Adrenal gland (tissue), 19 donors: ENCODE measurements at places on chromosomes 7 and 10. TPM values are rescaled to one million over a fixed set of nuclear protein-coding genes. Genes with fewer than 3 reads are reported as not detected.

DNA sequence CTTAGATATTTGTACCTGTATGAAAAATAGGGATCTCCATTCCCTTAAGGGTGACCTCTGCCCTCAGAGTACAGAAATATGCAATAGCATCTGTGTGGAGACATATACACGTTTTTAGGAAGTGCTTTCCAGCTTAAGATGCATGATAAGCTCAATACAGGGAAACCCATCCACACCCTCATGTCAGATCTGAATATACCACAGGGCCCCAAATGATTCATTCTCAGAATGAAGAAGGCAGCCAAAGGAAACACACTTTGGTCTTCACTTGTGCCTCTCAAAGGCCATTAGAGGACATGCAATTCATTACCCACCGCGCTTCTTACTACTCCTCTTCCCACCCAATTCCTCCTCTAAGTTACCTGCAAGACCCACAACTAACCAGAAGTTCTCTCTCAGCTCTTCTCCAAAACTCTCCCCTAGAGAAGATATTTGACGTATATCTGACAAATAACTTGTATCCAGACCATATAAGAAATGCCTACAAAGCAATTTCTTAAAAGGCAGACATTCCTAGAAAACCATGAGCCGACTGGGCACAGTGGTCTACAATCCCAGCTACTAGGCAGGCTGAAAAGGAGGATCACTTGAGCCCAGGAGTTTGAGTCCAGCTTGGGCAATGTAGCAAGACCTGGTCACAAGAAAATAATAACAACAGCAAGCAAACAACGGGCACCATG is 103.0 kb downstream of the OAT start:
- no peaks in the 10 kb centered on the region for H3K4me1 ChIP-seq
- no peaks in the 10 kb centered on the region for H3K27me3 ChIP-seq
- no peak overlapping the region for H3K4me3 ChIP-seq

DNA sequence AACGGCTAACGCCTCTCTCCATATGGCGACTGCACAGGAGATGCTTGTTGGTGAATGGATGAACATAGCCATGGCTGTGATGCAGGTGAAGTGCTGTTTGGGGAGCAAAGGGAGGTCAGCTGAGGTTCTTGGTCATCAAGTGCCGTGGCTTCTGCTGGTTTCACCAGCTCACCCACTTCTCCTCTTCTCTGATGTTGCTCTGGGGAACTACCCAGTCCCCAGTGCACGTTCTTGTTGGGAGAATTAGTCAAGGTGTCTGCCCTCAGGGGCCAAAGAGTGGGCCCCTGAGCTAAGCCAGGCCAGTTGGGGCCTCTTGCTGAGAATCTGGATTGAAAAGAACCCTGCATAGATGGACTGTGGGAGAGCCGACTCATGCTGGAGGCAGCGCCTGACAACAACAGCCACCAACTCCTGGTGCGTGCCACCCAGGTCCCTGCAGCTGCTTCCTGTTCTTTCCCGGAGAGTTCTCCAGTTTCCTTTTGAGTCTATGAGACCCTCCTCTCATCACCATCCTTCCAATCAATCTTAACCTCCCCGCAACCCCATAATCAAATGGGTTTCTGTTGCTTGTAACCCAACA is 3.0 kb downstream of the BTBD16 start:
- no peaks in the 10 kb centered on the region for H3K36me3 ChIP-seq
- no peak for DNase-seq
- no peak overlapping the region for H3K27ac ChIP-seq
- no peak overlapping the region for H3K4me3 ChIP-seq
- H3K27me3 ChIP-seq: no peaks in the 10 kb centered on the region
- H3K4me1 ChIP-seq: no peaks in the 10 kb centered on the region

DNA sequence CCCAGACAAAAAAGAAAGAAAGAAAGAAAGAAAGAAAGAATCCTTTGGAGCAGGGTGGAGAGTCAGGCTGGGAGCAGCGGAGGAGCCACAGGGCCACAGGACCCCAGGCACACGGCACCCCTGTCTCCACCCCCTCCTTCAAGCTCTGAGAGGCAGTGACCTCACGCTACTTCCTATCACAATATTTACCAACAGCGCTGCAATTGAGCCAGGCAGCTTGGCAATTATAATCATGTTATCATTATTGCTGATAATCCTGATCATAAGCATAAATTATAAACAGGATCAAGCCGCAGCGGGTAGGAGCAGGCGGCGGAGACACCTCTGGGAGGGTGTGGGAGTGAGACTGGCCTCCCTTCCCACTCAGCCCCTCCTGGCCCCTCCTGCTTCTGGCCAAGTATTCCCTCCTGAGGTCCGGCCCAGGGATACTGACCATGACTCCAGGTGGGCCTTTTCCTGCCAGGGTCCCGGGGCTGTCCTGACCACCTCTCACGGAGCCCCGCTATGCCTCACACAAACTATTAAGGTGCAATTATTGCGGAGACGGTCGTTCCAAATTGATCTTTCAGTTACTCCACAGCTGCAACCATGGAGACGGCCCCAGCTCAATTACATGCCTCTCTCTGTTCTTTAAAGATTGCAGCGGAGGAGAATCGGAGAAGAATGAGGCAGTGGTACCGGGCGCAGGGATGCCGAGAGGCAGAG is 10.0 kb upstream of the GTF2IRD1 start:
- DNase-seq: no peak
- no peak overlapping the region for H3K4me3 ChIP-seq
- H3K27me3 ChIP-seq: no peaks in the 10 kb centered on the region
- no peak overlapping the region for H3K27ac ChIP-seq
- H3K4me1 ChIP-seq: no peaks in the 10 kb centered on the region

- H3K4me3 ChIP-seq: no peak overlapping the region
- no peak overlapping the region for H3K27ac ChIP-seq
- H3K4me1 ChIP-seq: no peaks in the 10 kb centered on the region
Observed at GRCh38 chr7:33601884-33602283, 303.5 kb upstream of the BMPER start.

DNA sequence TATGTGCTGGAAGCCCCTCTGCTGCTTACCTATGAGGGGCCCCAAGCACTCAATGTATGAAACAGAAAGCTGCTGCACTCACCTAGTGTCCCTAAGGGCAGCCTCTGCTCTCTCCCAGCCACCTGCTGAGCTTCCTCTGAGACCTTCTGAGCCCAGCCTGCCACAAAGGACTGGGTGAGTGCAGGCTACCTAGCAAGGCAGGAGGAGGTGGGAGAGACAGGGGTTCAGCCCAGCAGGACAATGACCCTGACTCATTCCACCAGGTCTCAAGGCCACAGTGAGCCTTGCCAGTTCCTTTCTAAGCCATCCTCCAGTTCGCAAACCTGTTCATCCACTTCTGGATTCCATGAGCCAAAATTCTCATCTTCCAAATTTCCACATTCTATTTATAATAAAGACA is 16.3 kb downstream of the VOPP1 start:
- H3K27ac ChIP-seq: no peak overlapping the region
- H3K4me1 ChIP-seq: no peaks in the 10 kb centered on the region
- H3K36me3 ChIP-seq: no peaks in the 10 kb centered on the region
- H3K27me3 ChIP-seq: no peaks in the 10 kb centered on the region
- H3K4me3 ChIP-seq: no peak overlapping the region

GRCh38 chr10:116201011-116201410 is 72.0 kb downstream of the GFRA1 start:
- no peak overlapping the region for H3K4me3 ChIP-seq
- no peaks in the 10 kb centered on the region for H3K36me3 ChIP-seq
- no peaks in the 10 kb centered on the region for H3K4me1 ChIP-seq

Gene CCL24
- not detected for total RNA-seq

Gene CRHR2
- total RNA-seq: not detected

Gene SKAP2
- 123 TPM for total RNA-seq

Gene CYP26C1
- not detected for total RNA-seq

DNA sequence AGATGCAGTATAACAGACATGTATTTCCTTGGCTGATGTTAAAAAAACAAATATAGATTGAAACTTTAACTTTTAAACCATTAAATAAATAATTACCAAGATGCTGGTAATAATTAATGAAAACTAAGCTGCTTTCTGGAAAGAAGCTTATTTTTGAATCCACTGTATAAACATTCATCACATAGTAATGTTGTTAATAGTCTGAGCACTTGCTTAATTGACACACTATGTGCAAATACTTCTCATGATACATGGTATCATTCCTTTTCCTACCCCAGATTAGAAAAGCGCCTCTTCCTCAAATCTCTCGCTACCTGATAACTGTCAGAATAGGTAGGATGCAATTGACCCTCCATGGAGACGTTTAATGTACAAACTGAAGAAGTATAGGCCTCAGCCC is 15.0 kb upstream of the COL28A1 start:
- H3K4me1 ChIP-seq: peaks cover 9% of the 10 kb centered on the region
- H3K27me3 ChIP-seq: no peaks in the 10 kb centered on the region
- no peak overlapping the region for H3K27ac ChIP-seq
- no peak for DNase-seq

DNA sequence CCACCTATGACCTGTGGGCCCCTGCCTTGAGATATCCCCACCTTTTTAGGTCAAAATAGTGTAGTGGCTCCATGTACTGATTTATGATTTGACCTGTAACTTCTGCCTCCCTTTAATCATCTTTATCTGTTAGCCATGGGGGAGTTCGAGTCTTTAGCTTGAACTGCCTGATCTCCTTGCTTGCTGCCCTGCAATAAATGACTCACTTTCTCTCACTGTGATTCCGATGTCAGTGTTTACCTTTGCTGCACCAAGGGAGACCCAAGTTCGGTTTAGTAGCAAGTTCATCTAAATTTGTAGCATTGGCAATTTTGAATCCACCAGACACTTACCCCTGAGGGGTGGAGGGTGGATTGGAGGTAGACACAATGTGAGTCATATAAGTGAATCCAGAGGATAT is 814.6 kb upstream of the AUTS2 start:
- no peak for DNase-seq
- no peaks in the 10 kb centered on the region for H3K4me1 ChIP-seq
- H3K27ac ChIP-seq: no peak overlapping the region
- H3K4me3 ChIP-seq: no peak overlapping the region
- H3K27me3 ChIP-seq: no peaks in the 10 kb centered on the region

Gene NUDT13
- 3.9 TPM for total RNA-seq

GRCh38 chr10:27245836-27246235 is 5.2 kb upstream of the ACBD5 start:
- H3K36me3 ChIP-seq: no peaks in the 10 kb centered on the region
- no peak overlapping the region for H3K27ac ChIP-seq
- peaks cover 4% of the 10 kb centered on the region for H3K4me1 ChIP-seq

GRCh38 chr10:108064746-108065260 is 900.3 kb upstream of the SORCS1 start:
- no peak for DNase-seq
- no peaks in the 10 kb centered on the region for H3K27me3 ChIP-seq
- H3K4me3 ChIP-seq: no peak overlapping the region
- H3K36me3 ChIP-seq: no peaks in the 10 kb centered on the region

Gene C10orf67
- total RNA-seq: not detected

GRCh38 chr10:31299119-31299518 is 19.9 kb upstream of the ZEB1 start:
- H3K36me3 ChIP-seq: no peaks in the 10 kb centered on the region
- H3K4me1 ChIP-seq: no peaks in the 10 kb centered on the region
- H3K4me3 ChIP-seq: no peak overlapping the region
- no peak overlapping the region for H3K27ac ChIP-seq

GRCh38 chr7:142353147-142354060 is 95.5 kb upstream of the PRSS58 start:
- no peak for DNase-seq
- H3K36me3 ChIP-seq: no peaks in the 10 kb centered on the region
- H3K27me3 ChIP-seq: no peaks in the 10 kb centered on the region
- no peak overlapping the region for H3K4me3 ChIP-seq

DNA sequence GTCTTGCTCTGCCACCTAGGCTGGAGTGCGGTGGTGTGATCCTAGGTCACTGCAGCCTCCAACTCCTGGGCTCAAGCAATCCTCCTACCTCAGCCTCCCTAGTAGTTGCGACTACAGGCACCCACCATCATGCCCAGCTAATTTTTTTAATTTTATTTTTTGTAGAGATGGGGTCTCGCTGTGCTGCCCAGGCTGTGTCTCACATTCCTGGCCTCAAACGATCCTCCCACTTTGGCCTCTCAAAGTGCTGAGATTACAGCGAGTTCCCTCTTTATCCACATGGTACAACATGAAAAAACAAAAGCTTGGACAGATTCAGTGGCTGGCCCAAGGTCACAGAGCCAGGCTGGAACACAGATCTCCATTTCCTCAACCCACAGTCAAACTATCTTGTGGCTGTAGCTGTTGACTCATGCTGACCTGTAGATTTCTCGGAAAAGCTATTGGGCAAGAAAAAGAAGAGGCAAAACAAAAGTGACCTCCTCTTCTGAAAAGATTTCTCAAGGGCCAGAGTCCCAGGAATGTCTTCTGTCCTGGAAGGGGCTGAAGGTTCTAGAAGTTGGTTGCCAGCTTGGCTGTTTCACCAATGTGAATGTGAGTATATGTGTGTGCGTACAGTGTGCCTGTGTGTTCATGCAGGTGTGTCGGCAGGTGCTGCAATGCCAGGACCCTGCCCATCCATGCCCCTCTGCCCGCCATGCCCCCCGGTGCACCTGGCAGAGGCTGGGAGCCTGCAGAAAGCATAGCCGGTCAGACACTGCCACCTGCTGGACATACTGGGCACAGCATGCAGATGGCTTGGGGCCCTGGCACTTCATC is 28.4 kb downstream of the TMEM130 start:
- H3K27ac ChIP-seq: peak overlapping the region; percentile 77
- H3K4me3 ChIP-seq: no peak overlapping the region
- DNase-seq: peak; percentile 88
- H3K4me1 ChIP-seq: peaks cover 8% of the 10 kb centered on the region
- H3K27me3 ChIP-seq: no peaks in the 10 kb centered on the region

DNA sequence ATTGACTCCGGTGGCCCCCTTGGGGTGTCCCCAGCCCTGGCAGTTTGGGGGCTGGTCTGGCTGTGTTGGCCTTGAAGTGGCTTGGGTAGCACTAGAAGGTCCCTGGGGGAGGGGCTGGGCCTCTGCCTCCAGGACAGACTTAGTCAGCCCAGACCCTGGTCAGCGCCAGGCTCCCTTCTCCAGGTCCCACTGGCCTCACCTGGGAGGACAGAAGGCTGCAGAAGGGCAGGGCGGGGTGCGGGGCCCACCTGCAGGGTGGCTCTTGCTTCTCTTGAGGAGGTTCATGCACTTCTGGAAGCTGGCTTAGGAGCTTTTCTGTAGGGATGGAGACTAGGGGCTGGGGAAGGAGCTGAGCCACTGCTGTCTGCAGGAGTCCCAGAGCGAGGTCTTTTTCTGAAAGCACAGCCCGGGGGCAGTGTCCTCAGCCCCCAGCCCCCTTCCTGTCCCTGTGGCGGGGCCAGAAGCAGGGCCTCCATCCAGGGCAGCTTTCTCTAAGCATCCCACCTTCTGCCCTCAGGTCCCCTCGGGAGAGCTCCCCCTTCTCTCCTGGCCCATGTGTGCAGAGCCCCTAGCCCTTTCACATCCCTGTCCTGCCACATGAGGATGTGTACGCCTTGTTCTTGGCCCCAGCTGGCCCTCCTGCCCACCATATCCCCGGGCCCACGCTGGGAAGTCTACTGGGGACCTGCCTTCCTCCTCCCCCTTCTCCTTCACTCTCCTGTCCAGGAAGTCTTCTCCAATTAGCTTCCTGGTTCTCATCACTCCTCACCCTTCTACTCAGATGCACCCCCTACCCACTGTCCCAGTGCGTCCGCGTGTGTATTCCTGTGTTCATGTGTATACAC is 11.0 kb downstream of the TBATA start:
- no peaks in the 10 kb centered on the region for H3K36me3 ChIP-seq
- H3K27me3 ChIP-seq: no peaks in the 10 kb centered on the region
- no peak overlapping the region for H3K4me3 ChIP-seq
- H3K4me1 ChIP-seq: no peaks in the 10 kb centered on the region
